Breast epithelium (tissue), 4 donors: ENCODE measurements at places on chromosomes 1 and 21. TPM values are rescaled to one million over a fixed set of nuclear protein-coding genes. Genes with fewer than 3 reads are reported as not detected.

Gene STX12
- total RNA-seq = 165 TPM

Gene NR1I3
- total RNA-seq = not detected

- no peaks in the 10 kb centered on the region for H3K4me1 ChIP-seq
- DNase-seq = no peak
- H3K27me3 ChIP-seq = no peaks in the 10 kb centered on the region
- H3K27ac ChIP-seq = no peak overlapping the region
- H3K36me3 ChIP-seq = no peaks in the 10 kb centered on the region
Observed at GRCh38 chr1:162725301-162725837, 65.1 kb upstream of the HSD17B7 start.

DNA sequence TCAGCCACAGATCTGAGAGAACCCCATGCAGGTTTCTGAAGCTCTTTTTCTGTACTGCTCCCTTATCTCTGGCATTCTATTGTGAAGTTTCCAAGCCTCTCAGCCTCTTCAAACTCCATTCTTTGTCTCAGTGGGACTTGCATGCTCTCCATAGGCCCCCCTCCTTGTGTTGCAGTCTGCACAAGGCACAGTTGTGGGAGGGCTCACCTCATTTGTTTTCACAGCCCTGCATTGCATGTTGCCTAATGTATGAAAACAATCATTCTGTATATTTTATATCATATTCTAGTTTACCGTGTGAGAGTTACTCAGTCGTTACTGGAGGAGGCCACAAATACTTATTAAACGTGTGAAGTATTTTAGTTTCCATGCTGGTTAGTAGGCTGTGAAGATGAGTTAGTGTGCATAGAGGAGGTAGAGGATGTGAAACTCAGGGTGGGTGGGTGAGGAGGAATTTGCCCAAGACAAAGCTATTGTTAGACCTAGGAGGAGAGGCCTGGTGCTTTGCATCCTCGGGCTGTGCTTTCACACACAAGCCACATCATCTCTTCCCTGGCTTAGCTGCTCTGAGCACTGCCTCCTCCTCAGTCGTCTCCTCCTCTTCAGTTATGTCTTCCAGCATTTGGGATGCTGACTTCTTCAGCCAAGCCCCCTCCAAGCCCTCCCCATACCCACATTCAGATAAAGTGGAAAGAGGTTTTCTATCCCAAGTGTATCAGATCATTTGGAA, 7.8 kb upstream of the CHI3L2 start:
- no peak overlapping the region for H3K27ac ChIP-seq
- no peaks in the 10 kb centered on the region for H3K4me1 ChIP-seq
- H3K36me3 ChIP-seq = no peaks in the 10 kb centered on the region
- H3K4me3 ChIP-seq = no peak overlapping the region

- no peak overlapping the region for H3K27ac ChIP-seq
- H3K4me3 ChIP-seq = no peak overlapping the region
- no peaks in the 10 kb centered on the region for H3K36me3 ChIP-seq
- H3K27me3 ChIP-seq = no peaks in the 10 kb centered on the region
- H3K4me1 ChIP-seq = no peaks in the 10 kb centered on the region
- no peak for DNase-seq
Observed at GRCh38 chr1:71650119-71650518, 569.3 kb upstream of the ZRANB2 start.
